ENCODE measurements at places on chromosomes 4 and X. TPM values are rescaled to one million over a fixed set of nuclear protein-coding genes. Genes with fewer than 3 reads are reported as not detected.

- no peak overlapping the region for H3K27ac ChIP-seq
- no peaks in the 10 kb centered on the region for H3K4me1 ChIP-seq
- H3K36me3 ChIP-seq: no peaks in the 10 kb centered on the region
Measured at GRCh38 chr4:56215901-56216300, 171.4 kb downstream of the AASDH start.

DNA sequence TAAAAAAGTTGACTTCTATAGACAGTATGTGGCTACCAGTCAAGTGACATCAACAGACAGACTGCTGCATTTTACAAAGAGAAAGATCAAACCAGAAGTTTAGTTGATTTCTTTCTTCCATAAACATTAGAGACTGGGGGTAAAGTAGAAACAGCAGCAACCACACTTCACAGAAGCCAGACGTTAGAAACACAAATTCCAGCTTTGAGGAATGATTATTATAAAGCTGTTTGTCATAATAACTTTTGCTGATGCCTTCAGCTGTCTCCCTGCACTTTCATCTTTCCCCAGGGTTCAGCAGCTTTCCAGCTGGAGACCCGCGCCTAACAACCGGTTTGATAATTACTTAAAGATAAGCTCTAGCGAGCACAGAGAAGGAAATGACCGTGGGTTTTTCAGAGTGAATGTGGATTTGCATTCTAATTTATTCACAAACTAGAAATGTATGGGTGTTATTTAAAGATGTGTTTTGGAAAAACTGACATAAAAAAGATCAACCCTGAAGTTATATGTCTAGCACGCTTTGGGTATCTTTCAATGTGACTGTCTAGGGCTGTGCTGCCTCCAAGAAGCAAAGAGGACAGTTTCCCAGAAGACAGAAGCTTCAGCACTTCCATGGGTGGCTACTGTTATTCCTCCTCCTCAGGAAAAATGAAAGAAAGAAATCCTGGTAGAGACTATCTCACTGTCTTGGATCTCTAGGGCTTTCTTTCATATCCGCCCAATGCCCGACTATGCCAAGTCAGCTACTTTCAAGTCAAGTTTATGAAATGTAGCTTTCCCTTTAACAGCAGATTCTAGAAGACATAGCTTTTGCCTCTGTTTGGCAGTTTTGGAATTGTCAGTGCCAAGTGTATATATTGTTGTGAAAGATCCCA is 15.0 kb upstream of the ENAM start:
- DNase-seq: no peak
- no peaks in the 10 kb centered on the region for H3K36me3 ChIP-seq
- H3K27me3 ChIP-seq: no peaks in the 10 kb centered on the region
- peak overlapping the region; percentile 5 for H3K4me3 ChIP-seq

XG gene
- 1.3 TPM for total RNA-seq

RHOH gene
- total RNA-seq: not detected

- H3K36me3 ChIP-seq: no peaks in the 10 kb centered on the region
- no peaks in the 10 kb centered on the region for H3K4me1 ChIP-seq
- DNase-seq: no peak
- H3K4me3 ChIP-seq: no peak overlapping the region
- H3K27me3 ChIP-seq: no peaks in the 10 kb centered on the region
- no peak overlapping the region for H3K27ac ChIP-seq
Measured at GRCh38 chr4:18635531-18635930, 614.0 kb upstream of the LCORL start.

DNA sequence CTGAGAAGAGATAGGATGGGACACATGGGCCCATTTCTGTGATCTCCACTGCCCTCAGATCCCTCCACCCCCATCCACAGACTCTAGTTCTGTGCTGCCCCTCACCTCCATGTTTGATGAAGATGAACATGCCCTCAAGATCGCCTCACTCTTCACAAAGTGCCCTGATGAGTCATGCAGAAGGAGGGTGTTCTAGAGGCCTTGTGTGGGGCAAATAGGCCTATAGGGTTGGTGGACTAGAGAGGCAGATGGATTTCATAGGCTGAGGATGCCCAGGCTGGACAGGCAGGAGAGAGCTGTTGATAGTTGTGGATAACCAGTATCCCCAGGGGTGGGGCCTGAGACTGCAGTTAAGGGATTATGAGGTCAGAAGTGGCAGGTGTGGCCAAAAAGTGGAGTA is at the start of gene CXorf65:
Gene CXorf65, minus strand, starts transcription at position 314 of the 400 bp plus-strand sequence. Its CDS starts 184 bp downstream, at position 130.
- H3K4me1 ChIP-seq: no peaks in the 10 kb centered on the region
- H3K27ac ChIP-seq: no peak within 1 kb of the TSS
- no peaks in the 10 kb centered on the region for H3K27me3 ChIP-seq
- no peak for DNase-seq
- no peaks in the 10 kb centered on the region for H3K36me3 ChIP-seq
- H3K4me3 ChIP-seq: no peak within 1 kb of the TSS

HTR2C gene
- total RNA-seq: not detected

All from ascending aorta (tissue), 2 donors.